Cardiac ventricle fibroblast (primary cell): ENCODE measurements at places on chromosomes 5 and 9. TPM values are rescaled to one million over a fixed set of nuclear protein-coding genes. Genes with fewer than 3 reads are reported as not detected.

ZNF189 gene
- total RNA-seq, result 11.5 and 14.8 TPM in 2 replicates

PLEKHG4B gene
- total RNA-seq, result not detected in 2 replicates

UHRF2 gene
- 25.1 and 29.3 TPM in 2 replicates for total RNA-seq

F12 gene
- total RNA-seq, result 0.44 and 0.49 TPM in 2 replicates

PCDHGB4 gene
- 14.1 and 14.6 TPM in 2 replicates for total RNA-seq

ANXA2R gene
- total RNA-seq, result 2.5 and 3.6 TPM in 2 replicates

SV2C gene
- total RNA-seq, result not detected in 2 replicates

RIOK2 gene
- total RNA-seq, result 15.9 and 28.3 TPM in 2 replicates

GABRA1 gene
- not detected in 2 replicates for total RNA-seq

CEL gene
- 0.10 and 0.50 TPM in 2 replicates for total RNA-seq

CDC20B gene
- not detected in 2 replicates for total RNA-seq

SLC6A19 gene
- not detected in 2 replicates for total RNA-seq

PPWD1 gene
- total RNA-seq, result 17.9 and 23.2 TPM in 2 replicates
